CD4-positive, alpha-beta memory T cell (primary cell): ENCODE measurements at places on chromosomes 5 and 9. TPM values are rescaled to one million over a fixed set of nuclear protein-coding genes. Genes with fewer than 3 reads are reported as not detected.

MYOT gene
- total RNA-seq = not detected

FUT7 gene
- 3.4 TPM for total RNA-seq

- no peak for DNase-seq
Observed at GRCh38 chr5:172303572-172304335, 20.2 kb upstream of the UBTD2 start.

- DNase-seq = no peak
Observed at GRCh38 chr5:151450605-151451004, 3.2 kb downstream of the SLC36A1 start.

- no peak for DNase-seq
Observed at GRCh38 chr9:130629443-130630070, 34.8 kb upstream of the PRDM12 start.

DNA sequence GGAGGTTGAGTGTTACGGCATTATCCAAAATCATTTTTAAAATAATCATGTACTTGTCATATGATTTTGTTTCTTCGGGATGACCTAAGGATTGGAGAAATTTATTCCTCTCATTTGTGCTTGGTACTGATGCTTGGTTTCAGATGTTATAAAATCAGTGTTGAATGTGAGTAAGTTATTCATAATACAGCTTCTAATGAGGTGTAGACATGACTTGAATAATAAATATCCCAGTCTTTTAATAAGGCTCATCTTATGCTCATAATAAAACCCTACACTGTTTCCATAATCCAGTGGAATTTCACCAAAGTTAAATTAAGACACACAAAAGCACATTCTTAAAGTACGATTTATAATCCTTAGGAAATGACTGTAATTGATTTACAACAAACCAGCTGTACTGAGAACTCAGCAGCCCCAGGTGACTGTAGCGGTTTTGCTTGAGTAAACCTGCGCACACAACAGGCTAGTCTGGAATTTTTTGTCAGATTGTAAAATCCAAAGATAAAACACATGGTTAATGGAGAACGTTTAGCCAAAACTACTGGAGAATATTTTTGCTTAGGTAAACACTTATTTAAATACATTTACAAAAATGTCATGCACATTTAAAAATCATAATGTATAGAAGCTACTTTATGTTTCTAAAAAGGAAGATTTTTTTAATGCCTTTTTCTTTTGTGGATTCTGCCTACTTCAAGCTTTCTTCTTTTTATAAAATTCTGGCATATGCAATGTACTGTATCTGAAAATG is 609.8 kb upstream of the GRAMD2B start:
- no peak for DNase-seq

GRCh38 chr5:39648848-39649227 is 224.1 kb upstream of the DAB2 start:
- no peak for DNase-seq

GRCh38 chr5:116763987-116764866 is 189.6 kb upstream of the SEMA6A start:
- DNase-seq = no peak

- peak; percentile 70 for DNase-seq
Observed at GRCh38 chr5:111158105-111158744, 66.0 kb upstream of the CAMK4 start.

- DNase-seq = no peak
Observed at GRCh38 chr5:79420248-79420647, 93.7 kb downstream of the HOMER1 start.
